ENCODE measurements at places on chromosomes 1 and 21. TPM values are rescaled to one million over a fixed set of nuclear protein-coding genes. Genes with fewer than 3 reads are reported as not detected.

The HSD3B1 gene
- polyA plus RNA-seq = not detected

The DNAJB4 gene
- polyA plus RNA-seq = 31.0 TPM

The RASSF5 gene
- polyA plus RNA-seq = 1.1 TPM

The KRTAP13-2 gene
- not detected for polyA plus RNA-seq

The JAM2 gene
- 2.1 TPM for polyA plus RNA-seq

The PM20D1 gene
- not detected for polyA plus RNA-seq

The NLRP3 gene
- polyA plus RNA-seq = 0.03 TPM

The C1orf226 gene
- polyA plus RNA-seq = 0.10 TPM

The FAM78B gene
- 0.16 TPM for polyA plus RNA-seq

The TRIM46 gene
- 6.9 TPM for polyA plus RNA-seq

The BMP8A gene
- not detected for polyA plus RNA-seq

The OR2T11 gene
- polyA plus RNA-seq = not detected

The TAF1A gene
- polyA plus RNA-seq = 2.4 TPM
